ENCODE measurements at places on chromosomes 1 and 21.

GRCh38 chr1:4523551-4523950 is 130.9 kb upstream of the AJAP1 start:
- DNase-seq: no peak

GRCh38 chr1:228037401-228038386 is 30.9 kb downstream of the WNT3A start:
- no peak for DNase-seq

DNA sequence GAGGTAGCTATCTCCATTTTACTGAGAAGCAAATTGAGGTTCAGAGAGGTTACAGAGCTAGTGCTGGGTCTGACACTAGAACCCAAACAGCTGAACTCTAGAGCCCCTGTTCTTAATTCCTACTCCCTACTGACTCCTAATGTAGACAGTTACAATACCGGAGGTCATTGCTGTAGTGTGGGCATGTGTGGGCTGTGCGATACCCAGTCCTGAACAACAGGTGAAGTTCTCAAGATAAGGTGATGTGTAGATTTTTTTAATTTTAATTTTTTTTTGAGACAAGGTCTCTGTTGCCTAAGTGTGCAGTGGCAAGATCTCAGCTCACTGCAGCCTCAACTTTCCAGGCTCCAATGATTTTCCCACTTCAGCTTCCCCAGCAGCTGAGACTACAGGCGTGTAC is 1.6 kb upstream of the RHOC start:
- DNase-seq: no peak

GRCh38 chr21:43783098-43783700 is 6.2 kb upstream of the RRP1 start:
- no peak for DNase-seq

DNA sequence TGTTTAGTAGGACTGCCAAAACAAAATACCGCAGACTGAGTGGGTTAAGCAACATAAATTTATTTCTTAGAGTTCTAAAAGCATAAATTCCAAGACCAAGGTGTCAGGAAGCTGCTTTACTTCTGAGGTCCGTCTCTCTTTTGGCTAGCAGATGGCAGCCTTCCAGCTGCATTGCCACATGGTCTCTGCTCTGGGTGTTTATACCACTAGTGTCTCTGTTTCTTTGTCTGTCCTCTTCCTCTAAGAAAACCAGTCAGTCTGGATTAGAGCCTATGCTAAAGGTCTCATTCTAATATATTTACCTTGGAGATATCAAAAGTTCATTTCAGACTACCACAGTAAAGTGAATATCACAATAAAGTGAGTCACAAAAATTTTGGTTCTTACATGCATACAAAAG is 519.8 kb downstream of the COL11A1 start:
- no peak for DNase-seq

- no peak for DNase-seq
These were observed 29.9 kb downstream of the EPHA8 start for GRCh38 chr1:22592919-22593790.

DNA sequence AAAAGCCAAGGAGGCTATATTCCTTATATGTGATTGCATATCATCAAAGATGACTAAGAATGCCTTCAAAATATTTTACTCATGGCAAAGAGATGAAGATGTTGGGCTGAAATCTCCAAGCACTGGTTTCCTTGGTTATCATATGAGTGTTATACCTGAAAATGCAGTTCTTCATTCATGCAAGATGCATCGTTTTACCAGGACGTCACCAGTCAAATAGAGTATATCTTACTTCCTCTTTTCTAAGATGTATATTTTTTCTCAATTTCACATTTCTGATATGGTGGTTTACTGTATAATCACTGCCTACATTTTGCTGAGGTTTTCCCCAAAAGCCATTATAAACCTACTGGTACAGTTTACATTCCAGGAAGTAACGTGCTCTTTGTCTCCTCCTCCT is 1085.7 kb downstream of the NCAM2 start:
- DNase-seq: no peak

DNA sequence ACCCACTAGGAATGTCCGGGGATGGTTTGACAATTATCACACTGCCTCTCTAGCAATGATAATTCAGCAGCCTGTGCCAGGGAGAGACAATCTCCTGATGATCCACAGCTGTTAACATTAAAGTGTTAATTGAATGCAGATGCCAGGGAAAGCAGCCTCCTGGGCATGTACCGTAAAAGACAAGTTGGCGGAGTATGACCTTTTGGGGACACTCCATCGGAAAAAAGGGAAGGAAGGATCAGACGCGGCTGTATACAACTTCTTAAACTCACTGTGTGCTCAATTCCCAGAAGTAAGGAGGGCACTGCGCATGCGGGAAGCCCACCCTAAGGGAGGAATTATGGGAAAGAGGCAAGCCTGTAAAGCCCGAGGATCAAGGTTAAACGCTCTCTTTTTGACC is 62.6 kb downstream of the MAP3K7CL start:
- no peak for DNase-seq

GRCh38 chr1:5927506-5928370 is 64.5 kb downstream of the NPHP4 start:
- DNase-seq: no peak

GRCh38 chr1:219703368-219703639 is 90.4 kb upstream of the ZC3H11B start:
- no peak for DNase-seq

- no peak for DNase-seq
These were observed 12.7 kb upstream of the HMGCL start for GRCh38 chr1:23837908-23838307.

DNA sequence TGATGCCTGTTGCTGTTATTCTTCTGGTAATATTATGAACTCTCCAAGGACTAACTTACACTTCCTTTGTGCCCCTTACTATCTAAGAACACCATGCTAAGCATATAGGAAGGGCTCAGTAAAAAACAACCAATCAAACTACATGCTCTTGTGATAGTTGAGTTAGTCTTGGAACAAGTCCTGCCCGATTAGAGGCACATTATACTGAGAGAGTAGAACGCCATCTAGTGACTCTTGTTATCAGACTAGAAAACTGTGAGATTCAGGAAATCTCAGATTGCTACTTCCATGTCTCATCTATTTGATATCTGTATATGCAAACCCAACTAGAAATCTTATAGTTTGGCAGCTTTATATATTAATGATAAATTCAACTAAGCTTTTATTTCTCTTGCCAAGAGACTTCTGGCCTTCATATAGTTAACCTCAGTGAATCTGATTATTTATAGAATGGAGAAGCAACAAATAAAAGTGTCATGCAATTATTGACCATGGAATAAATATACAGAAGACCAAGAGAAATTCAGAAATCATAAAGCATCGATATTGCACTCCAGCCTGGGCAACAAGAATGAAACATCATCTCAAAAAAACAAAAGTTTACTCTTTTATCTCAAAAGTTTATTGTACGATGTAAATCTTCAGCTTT is 7.8 kb upstream of the SRRM1 start:
- DNase-seq: peak; percentile 51

GRCh38 chr1:146039844-146040194 is 18.3 kb upstream of the HJV start:
- DNase-seq: no peak

- no peak for DNase-seq
These were observed 72.8 kb upstream of the KCNJ15 start for GRCh38 chr21:38183961-38184360.

- DNase-seq: no peak
These were observed 20.4 kb downstream of the RNF223 start for GRCh38 chr1:1053682-1054081.

GRCh38 chr1:97947695-97948094 is 26.9 kb upstream of the DPYD start:
- no peak for DNase-seq

GRCh38 chr1:234713440-234713839 is 103.5 kb upstream of the IRF2BP2 start:
- no peak for DNase-seq

DNA sequence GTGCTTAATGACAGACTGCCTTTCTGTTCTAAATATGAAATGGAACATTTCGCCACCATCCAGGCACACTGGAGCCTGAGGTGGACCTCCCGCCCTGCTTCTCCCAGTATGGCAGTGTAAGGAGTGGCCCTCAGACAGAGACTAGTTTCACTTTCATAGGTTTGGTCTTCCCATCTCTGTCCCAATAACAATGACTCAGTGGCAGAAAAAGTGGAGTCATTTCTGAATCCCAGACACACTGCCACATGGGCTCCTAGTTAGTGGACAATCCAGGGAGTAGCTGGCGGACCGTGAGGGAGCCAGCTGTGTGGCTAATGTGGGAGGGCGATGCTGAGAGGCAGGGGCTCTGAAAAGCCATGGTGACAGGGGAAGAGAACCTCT is 95.6 kb upstream of the TSPAN2 start:
- no peak for DNase-seq

- DNase-seq: no peak
These were observed 19.6 kb downstream of the ZNF362 start for GRCh38 chr1:33275706-33276572.

DNA sequence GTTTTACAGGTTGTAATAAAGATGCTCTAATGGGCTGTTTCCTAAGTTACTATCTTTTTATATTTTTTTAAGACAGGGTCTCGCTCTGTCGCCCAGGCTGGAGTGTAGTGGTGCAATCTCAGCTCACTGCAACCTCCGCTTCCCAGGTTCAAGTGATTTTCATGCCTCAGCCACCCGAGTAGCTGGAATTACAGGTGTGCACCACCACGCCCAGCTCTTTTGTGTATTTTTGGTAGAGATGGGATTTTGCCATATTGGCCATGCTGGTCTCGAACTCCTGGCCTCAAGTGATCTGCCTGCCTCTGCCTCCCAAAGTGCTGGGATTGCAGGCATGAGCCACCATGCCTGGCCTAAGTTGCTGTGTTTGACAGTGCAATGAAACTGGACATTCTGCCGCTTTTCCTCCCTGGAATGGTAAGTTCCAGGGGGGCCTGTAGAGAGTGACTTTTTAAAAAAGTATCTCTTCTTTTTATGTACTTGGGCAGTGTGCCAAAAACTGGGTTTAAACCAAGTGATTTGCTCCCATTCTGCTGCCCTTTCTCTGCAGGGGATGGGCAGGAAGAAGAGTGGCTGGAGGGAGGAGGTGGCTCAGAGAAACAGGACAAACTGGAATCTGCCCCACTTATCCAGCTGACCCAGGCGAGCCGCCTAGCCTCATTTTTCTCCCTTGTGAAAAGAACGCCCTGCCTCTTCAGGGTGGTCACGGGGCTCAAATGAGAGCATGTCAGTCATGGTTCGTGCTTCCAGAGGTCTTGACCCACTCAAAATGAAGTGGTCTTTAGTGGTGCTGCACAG is 2.3 kb downstream of the SLC37A1 start:
- no peak for DNase-seq

DNA sequence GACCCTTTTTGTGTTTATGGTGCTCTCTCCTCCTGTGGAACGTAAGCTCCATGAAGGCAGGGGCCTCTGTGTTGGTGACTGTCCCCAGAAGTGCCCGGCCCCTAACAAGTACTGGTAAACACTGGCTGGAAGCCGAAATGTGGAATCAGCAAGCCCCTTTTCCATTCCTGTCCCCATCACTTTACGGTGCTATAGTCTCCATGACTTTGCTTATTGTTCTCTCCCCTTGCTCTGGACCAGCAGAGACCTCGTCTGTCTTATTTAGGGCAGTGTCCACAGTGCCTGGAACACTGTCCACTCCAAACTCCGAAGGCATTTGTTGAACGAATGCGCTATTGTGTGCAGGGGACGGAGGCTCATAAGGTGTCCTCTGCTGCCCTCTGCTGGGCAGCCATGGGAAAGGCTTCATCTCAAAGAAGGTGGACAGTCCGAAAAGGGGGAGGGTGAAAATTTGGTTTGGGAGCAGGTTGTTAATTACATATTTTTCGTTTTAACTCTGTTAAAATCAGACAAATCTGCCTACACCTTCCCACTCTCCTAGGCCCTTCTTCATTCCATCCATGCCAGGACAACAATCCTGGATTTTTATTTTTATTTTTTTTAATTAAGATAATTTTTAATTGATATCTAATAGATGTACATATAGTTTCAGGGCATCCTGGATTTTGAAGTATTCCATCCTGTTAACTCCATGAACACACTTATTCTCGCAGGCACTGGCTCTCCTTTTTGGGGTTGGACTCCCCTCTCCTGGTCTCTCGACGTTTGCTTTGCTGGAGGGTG is 115.6 kb downstream of the PGBD5 start:
- DNase-seq: peak; percentile 82

Measured in hematopoietic multipotent progenitor cell treated with erythropoietin and hydrocortisone succinate and interleukin-3 and kit ligand, for 17 days (in vitro differentiated cells).